Activated CD4-positive, alpha-beta T cell treated with anti-CD3 and anti-CD28 coated beads, Interleukin-2, amount 50 U/mL, for 48 hours (primary cell): ENCODE measurements at places on chromosomes 7 and 10.
A peak's percentile ranks its signal among the peaks of the same experiment; 100 is the strongest.

- DNase-seq: no peak
Observed at GRCh38 chr10:20598590-20598989, 298.5 kb downstream of the NEBL start.

- DNase-seq: no peak
Observed at GRCh38 chr10:91073286-91073979, 147.0 kb upstream of the PCGF5 start.

- peak; percentile 70 for DNase-seq
Observed at GRCh38 chr7:151168003-151168786, 701 bp upstream of the GBX1 start.

GRCh38 chr10:5840314-5841307 lies 27.4 kb upstream of the GDI2 start:
- no peak for DNase-seq

- DNase-seq: no peak
Observed at GRCh38 chr10:120891365-120891764, 40.2 kb downstream of the WDR11 start.

DNA sequence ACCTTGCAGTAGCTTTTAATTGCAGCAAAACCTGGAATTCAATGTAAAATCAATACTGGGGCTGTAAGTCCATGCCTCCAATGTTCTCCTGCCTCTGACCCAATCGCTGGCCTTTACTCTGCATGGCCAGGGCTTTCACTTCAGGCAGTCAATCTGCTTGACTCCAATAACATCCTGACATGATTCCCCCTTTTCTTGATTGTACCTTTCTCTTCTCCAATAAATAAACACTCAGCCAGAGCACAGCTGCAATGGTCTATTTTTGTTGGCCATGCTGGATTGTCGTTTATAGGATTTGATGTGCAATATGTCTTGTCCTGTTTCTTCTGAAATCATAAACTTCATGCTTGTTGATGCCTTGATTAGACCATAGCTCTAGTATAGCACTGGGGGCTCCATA lies 97.8 kb upstream of the COL1A2 start:
- DNase-seq: no peak

DNA sequence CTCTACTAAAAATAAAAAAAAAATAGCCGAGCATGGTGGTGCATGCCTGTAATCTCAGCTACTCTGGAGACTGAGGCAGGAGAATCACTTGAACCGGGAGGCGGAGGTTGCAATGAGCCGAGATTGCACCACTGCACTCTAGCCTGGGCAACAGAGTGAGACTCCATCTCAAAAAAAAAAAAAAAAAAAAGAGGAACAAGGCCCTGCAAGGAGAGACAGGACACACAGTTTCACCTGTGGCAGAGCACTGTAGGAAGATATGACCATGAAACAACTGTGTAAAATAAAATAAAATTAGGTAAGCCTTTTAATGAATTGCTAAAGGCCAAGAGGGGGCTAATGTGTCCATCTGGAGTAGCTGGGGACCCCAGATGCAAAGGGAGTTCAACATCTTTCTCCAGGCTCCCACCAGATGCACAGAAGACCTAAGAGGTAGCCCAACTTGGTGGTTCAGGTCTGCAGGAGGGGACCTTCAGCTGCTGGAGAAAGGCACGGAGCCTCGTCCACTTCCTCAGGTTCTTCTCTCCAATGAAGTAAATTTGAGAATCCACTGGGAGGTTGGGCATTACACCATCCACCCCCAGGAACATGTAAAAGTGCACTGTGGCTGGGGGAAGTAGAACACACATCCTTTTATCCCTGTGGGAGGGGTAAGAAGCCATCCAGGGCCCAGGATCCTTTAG lies 12.7 kb downstream of the PPIF start:
- DNase-seq: no peak

- no peak for DNase-seq
Observed at GRCh38 chr10:63637901-63638327, 116.7 kb downstream of the REEP3 start.

DNA sequence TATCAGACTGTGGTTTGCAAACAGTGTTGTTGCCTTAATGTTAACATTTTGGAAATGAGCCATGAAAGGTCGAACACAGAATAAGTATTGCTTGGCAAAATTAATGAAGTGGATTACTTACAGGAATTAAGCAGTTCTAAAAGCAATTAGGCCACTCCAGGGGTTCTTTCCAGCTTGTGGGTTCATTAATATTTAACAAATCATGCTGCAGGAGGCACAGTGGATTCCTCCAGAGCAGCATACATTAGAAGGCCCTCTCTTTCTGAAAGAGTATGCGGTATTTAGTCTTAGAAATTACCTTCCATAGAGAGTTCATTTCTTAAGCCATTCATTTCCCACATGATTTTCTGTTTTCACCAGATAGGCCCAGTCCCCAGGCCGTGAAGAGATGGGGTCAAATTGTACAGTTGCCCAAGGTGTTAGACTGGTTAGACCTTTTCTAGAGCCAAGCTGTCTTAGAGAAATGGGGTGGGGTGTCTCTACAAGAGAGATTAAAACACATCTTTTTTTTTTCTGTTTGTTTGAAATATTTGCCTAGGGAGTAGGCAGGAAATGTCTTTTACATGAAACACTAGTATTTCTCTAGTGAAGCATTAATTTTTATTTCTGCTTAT lies 40.0 kb upstream of the AGR3 start:
- DNase-seq: no peak

- no peak for DNase-seq
Observed at GRCh38 chr7:85509476-85509875, 322.6 kb upstream of the SEMA3D start.

DNA sequence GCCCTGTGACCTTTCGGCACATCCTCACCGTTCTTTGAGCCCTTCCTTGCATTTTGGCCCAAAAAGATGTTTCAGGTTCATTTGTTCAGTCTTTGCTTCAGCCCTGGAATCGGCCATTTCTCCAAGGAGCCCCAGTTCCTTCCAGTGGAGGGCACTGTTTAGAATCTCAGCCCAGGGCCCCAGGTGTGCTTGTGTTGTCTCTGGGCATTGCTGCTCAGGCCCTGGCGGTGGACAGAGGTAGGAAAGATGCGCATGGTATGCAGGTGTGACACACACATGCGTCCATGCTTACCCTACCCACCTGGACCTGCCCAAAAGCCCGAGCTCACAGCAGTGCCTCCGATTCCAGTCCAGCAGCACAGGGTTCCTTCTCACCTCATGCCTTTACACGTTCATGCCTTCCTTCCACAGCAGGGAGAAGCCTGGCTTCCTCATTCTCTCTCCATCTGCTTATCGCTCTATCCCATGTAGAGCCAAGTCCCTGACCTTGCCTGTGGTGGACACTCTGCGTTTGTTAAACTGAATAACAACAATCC lies 70.6 kb downstream of the LHPP start:
- DNase-seq: no peak

GRCh38 chr7:144523621-144524020 lies 120.1 kb upstream of the NOBOX start:
- no peak for DNase-seq

- DNase-seq: no peak
Observed at GRCh38 chr10:59847326-59847725, 59.0 kb downstream of the CCDC6 start.

DNA sequence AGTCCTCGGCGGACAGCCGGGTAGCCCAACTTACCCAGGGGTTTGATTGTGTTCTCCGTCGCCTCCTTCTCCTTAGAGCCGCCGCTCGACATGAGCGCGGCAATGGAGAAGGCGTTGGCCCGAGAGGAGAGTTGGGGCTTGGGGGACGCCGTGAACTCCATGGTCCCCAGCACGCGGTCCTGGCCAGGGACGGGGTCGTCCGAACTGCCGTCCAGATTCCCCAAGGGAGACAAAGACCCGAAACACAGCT lies 515 bp downstream of the TBX20 start:
- no peak for DNase-seq

DNA sequence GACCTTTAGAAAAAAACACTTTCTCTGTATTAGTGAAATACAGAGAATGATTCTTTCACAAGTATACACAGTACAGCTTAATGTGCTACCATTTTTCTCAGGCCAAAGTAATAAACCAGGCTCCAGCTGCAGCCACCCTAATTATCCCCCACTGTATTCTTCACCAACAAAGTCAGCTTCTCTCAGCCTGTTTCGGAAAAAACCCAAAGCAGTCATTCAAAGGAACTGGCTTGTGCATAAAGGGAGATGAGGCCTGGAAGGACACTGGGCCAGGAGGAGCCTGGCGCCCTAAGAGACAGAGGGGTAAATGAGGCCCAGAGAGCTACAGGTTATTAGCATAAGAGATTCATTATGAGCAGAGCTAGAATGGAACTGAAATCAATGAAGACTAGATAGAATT lies 9.2 kb downstream of the USP54 start:
- no peak for DNase-seq

- DNase-seq: no peak
Observed at GRCh38 chr7:38283107-38283506, 9.7 kb upstream of the TARP start.

DNA sequence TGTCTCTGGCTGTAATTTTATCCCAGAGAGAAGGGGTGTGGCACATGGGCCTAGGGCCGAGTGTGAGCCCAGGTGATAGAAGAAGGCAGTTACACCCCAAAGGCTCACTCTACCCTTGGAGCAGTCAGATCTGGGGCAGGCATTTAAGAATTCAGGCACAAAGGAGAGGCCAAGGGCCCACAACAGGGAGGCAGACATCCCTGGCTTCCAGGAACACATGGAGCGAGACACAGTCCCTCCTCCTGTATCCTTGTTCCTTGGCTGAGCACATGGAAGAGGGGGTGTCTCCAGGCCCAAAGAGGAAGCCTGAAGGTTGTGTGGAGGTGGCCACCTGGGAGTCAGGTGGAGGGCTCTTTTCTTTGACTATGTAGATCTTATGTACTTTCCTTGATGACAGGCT lies 286.2 kb downstream of the RPS24 start:
- no peak for DNase-seq

- DNase-seq: no peak
Observed at GRCh38 chr7:157975401-157976372, 611.9 kb downstream of the PTPRN2 start.

GRCh38 chr7:93980744-93981479 lies 23.2 kb downstream of the BET1 start:
- no peak for DNase-seq

- DNase-seq: no peak
Observed at GRCh38 chr7:135761751-135762488, 13.3 kb upstream of the FAM180A start.

- no peak for DNase-seq
Observed at GRCh38 chr10:118107040-118107439, 60.3 kb upstream of the RAB11FIP2 start.

DNA sequence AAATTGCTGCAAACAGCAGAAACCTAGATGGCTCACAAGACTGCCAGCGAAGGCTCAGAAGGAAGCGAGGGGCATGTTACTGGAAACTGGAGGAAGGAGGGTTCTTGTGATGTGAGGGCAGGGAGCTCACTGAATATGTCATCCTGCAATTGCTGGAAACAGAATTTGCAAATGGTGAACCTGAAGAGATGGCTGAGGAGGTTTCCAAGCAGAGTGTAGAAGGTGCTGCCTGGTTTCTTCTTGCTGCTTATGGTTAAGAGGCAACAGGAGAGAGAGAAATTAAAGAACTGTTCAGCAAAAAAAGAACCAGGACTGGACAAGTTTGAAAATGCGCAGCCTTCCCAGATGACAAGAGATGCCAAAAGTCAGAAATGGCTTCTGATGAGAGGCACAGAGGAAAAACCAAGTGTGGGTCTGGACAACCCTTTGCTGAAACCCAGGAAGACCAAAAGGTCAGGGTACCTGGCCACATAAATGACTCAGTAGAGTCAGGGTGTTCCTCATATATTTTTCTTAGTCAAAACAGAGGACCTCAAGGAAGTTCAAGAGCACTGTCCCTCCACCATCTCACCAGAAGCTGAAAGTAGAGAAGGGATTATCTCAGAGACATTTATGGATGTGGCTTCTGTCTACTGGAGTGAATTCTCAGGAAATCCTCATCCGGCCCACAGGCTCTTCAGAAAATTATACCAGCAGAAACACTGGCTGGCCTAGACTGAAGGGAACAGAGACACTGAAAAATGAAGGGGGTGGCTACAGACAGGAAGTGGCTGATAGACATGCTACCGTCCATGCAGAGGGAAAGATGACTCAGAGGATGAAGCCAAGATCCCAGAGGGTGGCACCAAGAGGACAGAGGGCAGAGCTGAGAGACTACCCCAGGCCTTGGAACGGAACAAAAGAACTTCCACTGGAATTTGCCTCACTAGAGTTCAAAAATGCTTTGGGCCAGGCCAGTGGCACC lies 10.1 kb downstream of the PAPOLB start:
- no peak for DNase-seq

- DNase-seq: no peak
Observed at GRCh38 chr7:40966693-40967092, 736.2 kb downstream of the INHBA start.

DNA sequence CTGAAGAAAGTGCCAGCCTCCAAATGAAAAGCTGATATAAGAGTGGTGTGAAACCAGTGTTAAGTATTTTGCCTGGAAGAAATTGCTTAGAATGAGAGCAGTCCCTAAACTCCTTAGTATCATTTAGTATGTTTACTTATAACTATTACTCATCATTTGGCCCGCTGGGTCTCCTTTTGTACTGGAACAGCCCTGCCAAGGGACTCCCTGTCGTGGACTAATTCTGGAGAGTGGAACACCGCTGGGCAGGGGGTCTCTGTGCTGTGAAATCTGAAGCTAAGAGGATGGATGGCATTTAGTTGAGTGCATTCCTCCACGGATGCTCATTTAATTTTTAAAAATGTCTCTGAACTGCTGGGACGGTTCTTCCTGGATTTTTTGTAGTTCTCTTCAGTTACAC lies 889.9 kb upstream of the C7orf33 start:
- no peak for DNase-seq

- DNase-seq: no peak
Observed at GRCh38 chr10:4216726-4217125, 431.7 kb upstream of the KLF6 start.

DNA sequence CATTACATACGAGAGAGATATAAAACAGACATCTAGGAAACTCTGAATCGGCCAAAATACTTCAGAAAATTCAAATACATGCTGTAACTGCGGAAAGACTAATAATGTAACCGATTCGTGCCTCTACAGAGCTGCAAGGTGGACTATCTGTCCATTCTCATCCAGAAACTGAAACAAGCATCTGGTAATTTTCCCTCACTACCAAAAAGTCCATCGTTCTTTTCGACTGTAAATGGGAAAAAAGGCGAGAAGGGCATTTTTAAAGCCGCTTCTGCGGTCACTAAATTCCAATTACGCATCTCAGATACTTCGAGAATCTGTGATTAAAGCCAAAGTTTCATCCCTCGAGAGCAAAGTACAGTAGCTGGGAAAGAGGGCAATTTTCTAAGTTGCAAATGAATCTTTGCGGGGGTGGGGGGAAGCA lies 1.3 kb downstream of the OGA start:
- DNase-seq: no peak

DNA sequence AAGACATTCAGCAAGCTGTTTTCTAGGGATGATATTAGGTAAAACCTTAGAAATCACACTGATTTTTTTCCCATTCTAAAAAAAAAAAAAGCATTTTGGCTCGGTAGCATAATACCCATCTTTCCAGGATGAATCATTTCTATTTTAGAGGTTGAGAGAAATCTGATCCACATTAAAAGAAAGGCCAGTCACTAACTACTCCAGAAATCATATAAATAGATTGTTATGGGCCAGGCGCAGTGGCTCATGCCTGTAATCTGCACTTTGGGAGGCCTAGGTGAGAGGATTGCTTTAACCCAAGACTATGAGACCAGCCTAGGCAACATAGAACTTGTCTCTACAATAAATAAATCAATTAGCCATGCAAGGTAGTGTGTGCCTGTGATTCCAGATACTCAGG lies 164.3 kb downstream of the BAMBI start:
- no peak for DNase-seq

GRCh38 chr10:102111276-102111675 lies 8.9 kb downstream of the LDB1 start:
- no peak for DNase-seq

- DNase-seq: no peak
Observed at GRCh38 chr7:151383638-151384351, 26.0 kb downstream of the WDR86 start.

- no peak for DNase-seq
Observed at GRCh38 chr10:89478739-89479654, 56.4 kb downstream of the SLC16A12 start.
